ENCODE measurements at places on chromosomes 5 and 9.

DNA sequence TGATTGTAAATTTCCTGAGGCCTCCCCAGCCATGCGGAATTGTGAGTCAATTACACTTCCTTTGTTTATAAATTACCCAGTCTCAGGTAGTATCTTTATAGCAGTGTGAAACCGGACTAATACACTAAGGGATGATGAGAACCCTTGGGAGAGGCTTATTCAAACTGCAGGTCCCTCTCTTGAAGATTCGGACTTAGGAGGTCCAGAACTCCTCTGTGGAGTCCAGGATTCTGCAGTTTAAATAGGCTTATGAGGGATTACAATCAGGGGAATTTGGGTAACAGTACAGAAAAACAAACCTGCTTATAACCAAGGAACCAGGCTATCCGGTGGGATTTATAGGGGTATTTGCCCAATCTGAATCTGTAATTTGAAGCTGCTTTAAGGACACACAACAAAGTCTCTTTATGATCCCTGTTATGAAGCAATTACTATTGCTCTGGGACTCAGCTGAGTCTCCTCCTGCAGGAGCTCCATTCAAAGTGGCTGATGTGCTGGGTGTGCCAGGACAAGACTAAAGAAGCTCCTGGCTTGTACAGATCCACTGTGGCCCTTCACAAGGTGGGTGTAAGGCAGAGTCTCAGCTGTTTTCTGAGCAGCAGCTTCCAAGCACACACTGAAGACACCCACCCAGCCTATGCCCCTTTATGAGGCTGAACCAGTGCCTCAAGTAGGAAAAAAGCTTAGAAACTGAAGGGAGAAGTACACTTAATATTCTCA, 41.8 kb upstream of the LHFPL2 start:
- DNase-seq: no peak

- DNase-seq: no peak
Observed at GRCh38 chr5:11407556-11408145, 496.6 kb downstream of the CTNND2 start.

GRCh38 chr5:157778121-157778805, 34.8 kb downstream of the LSM11 start:
- DNase-seq: no peak

DNA sequence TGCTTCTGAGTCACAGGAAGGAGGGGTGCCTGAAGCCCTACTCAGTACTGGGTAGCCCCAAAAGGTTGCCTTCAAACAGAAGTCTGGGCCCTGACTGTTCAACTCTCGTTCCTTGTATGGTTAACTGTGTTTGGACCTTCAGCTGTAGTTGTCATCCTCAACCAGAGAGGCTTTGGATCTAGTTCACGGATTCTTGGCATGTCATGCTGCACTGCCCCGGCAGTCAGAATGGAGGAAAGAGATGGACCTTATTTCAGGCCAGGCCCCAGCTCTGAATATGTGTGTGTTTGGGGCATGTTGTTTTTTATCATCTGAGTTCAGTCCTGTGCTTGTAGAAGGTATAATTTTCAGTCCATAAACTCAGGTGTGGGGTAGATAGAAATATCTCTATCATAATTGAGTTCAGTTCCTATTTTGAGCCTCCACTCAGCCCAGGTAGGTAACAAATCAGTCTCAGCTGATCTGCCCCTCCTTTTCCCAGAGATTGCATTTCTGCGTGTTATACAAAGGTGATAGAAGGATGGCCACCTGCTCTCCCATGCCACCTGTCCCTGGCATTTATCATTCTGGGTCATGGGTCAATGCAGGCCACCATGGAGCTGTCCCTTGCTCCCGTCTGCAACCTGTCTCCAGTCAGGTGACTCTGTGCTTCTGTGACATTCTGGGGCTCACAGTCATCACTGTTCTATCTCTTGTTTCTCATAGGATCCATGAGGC, 127.5 kb upstream of the CPEB4 start:
- DNase-seq: no peak

DNA sequence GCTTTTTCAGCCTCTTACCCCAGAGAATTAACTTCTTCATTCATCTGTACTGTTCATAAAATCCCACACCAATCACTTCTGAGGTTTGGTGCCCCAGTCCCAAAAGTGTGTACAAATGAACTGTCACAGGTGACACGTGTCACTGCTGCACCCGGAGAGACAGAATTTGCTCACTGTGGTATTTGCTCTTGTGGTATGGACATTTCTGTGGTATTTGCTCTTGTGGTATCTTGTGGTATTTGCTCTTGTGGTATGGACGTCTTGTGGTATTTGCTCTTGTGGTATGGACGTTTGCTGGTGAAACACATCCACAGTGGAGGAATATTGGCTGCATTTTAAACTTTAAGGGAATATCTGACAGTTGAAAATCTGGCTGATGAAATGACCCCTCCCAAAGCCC, 214.9 kb upstream of the DAP start:
- no peak for DNase-seq

DNA sequence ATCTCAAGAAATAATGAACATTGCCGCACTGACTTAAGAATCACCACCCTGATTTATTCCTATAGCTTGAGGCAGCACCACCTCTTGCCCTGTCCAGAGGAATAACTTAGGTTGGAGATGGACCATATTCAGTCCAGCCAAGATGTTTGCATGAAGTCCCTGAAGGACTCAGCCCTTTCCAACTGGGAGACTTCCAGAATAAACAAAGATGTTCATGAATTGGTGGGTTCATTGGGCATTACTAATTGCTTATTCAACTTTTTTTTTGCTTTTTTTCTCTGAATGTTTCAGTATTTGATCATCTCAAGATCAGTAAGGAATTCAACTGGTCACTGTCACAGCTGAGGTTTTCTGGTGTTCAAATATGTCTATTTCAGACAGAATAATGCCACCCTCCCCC, 470.6 kb downstream of the CCDC171 start:
- no peak for DNase-seq

- no peak for DNase-seq
Observed at GRCh38 chr9:127223810-127224177, 40.8 kb upstream of the GARNL3 start.

GRCh38 chr9:117926031-117926658, 221.9 kb downstream of the TLR4 start:
- no peak for DNase-seq

DNA sequence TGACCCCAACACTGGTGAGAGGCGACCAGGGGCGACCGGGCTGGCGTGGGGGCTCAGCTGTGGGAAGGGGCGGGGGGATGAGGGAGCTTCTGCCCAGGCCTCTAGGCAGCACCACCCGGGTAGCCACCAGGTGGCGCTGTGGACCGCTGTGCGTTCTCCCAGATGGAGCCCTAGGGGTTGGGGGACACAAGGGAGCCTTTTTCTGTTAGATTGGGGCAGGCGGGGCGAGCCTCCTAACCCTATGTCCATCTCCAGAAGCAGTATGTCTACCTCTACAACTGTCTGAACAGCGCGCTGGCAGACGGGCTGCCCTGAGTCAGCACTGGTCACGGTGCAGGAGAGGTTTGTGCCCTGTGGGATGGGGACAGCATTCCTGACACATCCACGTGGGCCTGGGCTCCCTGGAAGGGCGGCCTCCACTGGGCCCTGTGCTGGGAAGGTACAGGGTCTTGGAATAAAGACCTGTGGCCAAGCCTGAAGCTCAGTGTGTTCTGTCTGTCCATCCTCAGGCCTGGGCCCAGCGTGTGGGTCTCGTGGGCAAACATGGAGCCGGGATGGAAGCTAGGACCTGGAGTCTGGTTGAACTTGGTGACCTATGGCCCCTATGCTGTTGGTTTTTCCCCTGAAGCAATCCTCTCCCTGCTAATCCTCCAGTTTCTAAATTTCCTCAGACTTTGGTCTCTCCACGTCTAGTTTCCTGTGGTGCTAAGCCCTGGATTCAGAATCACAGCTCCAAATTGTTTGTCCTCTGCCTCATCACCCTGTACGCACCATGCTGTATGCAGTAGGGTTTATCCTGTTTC, 23.1 kb upstream of the SPTLC1 start:
- peak; percentile 56 for DNase-seq

DNA sequence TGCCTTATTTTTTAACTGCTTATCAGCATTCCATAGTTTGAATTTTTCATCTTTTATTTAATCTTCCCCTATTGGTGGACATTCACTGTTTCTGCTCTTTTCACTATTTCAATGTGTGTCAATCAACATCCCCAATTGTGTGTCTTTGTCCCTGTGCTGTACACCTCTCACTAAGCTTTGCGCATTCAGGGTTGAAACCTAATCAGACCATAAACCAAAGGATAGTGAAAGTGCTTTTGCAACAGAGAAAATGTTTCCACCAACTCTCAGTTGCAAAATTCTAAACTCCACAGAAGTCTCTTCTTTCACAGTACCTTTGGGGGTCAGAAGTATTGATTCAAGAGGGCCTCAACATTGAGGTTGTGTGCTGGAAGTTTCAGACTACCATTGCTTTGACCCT, 127.1 kb upstream of the SAP30L start:
- no peak for DNase-seq

DNA sequence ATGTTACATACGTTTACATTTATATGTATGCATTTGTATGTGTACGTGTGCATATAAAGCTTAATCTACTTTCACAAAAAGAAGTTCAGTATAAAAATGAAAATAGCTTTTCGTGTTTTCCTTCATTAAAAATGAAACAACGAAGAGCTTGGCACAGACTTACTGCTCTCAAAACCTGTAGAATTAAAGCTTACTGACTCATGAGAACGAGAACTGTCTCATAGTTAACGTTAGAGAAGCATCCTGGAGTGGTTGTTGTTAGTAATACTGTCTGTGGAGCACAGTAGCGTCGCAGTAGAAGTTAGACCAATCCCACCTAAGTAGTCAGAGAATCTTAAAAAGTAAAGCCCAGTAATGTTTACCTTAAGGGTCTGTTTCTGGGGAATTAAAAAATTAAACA, 1.3 kb downstream of the MAT2B start:
- peak; percentile 55 for DNase-seq

DNA sequence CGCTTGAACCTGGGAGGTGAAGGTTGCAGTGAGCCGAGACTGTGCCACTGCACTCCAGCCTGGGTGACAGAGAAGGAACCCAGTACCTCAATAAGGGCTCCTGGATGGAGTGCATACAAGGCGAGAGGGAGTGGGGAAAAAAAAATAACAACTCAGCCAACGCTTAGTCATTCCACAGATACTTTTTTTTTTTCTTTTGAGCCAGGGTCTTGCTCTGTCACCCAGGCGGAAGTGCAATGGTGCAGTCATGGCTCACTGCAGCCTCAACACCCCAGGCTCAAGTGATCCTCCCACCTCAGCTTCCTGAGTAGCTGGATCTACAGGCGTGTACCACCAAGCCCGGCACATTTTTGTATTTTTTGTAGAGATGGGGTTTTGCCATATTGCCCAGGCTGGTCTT, 59.5 kb upstream of the GGTA1 start:
- peak; percentile 67 for DNase-seq

- no peak for DNase-seq
Observed at GRCh38 chr9:138023394-138024124, 146.0 kb downstream of the CACNA1B start.

- DNase-seq: no peak
Observed at GRCh38 chr9:98658951-98659351, 49.8 kb downstream of the GABBR2 start.

DNA sequence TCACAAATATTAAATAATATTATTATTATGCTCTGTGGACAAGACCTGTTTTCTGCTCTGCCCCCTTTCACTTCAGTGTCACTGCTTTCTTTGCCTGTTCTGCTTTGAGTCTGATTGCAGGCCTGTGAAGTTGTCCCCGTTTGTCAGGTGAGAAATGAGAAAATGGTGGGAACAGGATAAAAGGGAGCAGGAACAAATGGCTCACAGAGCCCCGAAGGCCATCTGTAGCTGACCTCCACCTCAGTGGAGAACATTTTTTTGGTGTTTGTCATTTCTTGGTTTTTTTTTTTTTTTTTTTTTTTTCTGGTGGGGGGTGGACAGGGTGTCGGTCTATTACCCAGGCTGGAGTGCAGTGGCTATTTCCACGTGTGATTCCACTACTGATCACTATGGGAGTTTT, 13.2 kb upstream of the S100Z start:
- no peak for DNase-seq

DNA sequence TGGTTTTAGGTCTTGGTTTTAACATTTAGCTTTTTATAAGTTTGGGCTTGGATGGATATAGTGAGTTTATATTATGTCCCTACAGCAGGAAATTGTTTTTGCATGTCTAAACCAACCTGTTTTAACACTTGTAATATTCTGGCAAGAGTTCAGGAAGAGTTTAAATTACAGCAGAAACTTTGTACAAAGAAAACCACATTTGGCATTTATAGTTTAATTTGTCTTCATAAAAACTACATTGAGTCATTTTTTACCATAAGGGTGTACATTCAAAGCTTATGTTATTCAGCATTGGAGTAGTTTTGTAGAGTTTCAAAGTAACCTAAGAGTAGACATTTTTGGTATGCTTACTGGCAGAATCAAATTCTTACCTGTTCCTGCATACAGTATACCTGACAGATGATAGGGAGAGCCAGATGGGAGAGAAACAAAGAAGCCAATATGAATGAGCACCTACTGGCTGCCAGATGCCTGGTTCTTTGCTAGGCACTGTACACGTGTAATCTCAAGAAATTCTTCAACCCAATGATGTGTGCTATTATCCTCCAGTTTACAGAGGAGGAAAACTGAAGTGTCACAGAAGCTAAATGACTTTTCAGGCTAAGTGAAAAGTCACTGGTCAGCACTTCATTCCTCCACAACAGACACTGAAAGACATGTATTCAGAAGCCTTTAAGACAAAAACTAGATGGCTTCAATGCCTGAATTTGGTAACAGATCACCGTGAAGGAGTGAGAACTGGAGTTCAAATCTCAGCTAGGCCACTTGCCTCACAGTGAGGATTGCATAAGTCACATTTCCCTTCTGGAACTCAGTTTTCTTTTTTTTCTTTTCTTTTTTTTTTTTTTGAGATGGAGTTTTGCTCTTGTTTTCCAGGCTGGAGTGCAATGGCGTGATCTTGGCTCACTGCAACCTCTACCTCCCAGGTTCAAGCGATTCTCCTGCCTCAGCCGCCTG, 25.9 kb upstream of the ECM2 start:
- peak; percentile 13 for DNase-seq

DNA sequence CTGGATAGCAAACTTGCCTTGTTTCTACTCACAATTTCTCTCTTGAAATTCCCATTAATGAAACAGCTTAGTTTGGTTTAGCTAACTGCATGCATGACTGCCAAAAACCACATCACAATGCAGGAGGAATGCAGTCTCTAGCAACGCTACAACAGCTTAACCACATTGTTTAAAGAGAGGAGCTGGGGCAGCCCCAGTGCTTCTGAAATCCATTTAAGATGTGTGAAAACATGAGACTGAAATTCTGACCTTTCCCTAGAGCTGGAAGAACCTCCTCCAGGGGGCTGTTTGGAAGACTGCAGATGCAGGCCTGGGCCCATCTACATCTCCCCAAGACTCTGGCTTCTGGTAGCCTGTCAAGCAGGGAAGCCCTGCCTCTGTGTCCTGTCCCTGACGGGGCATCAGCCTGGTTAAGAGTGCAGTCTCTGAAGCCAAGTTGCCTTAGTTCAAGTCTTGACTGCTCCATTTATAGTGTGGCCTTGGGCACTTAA, 157.1 kb downstream of the ZNF462 start:
- DNase-seq: no peak

GRCh38 chr5:90182726-90183125, 226.8 kb downstream of the CETN3 start:
- no peak for DNase-seq

- DNase-seq: no peak
Observed at GRCh38 chr5:32753765-32754164, 42.6 kb downstream of the NPR3 start.
